Activated B cell treated with CpG ODN at 0.5 μM for 24 hours (primary cell): ENCODE measurements at places on chromosomes 11 and 22. TPM values are rescaled to one million over a fixed set of nuclear protein-coding genes. Genes with fewer than 3 reads are reported as not detected.

GRCh38 chr11:15339302-15339701 is 224.6 kb downstream of the INSC start:
- no peaks in the 10 kb centered on the region for H3K36me3 ChIP-seq
- H3K27me3 ChIP-seq: no peaks in the 10 kb centered on the region
- no peaks in the 10 kb centered on the region for H3K4me1 ChIP-seq
- H3K4me3 ChIP-seq: no peak overlapping the region
- no peak for DNase-seq
- no peak overlapping the region for H3K27ac ChIP-seq

- no peak for DNase-seq
- H3K36me3 ChIP-seq: no peaks in the 10 kb centered on the region
- no peak overlapping the region for H3K27ac ChIP-seq
- no peak overlapping the region for H3K4me3 ChIP-seq
- peaks cover 13% of the 10 kb centered on the region for H3K4me1 ChIP-seq
- H3K27me3 ChIP-seq: no peaks in the 10 kb centered on the region
Observed at GRCh38 chr11:75496305-75496752, 29.4 kb downstream of the GDPD5 start.

The POU2F3 gene
- not detected in 2 replicates for total RNA-seq

The CCDC88B gene
- 180 and 201 TPM in 2 replicates for total RNA-seq

The PNPLA5 gene
- total RNA-seq: not detected in 2 replicates

DNA sequence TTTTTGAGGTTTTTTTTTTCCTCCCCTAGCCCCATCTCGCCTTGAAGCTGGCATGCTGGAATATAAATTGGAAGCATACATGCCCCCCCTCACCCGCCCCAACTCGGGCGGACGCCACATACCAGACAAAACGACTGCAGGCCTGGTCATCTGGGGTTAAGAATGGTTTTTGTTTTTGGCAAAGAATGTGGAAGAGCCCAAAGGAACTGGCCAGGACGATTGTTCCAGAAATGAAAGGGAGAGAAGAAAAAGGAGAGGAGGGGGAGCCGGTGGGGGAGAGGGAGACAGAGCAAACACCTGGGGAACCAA is 25.0 kb downstream of the MN1 start:
- peaks cover 28% of the 10 kb centered on the region for H3K27me3 ChIP-seq
- no peak overlapping the region for H3K4me3 ChIP-seq
- H3K4me1 ChIP-seq: no peaks in the 10 kb centered on the region
- no peak overlapping the region for H3K27ac ChIP-seq
- H3K36me3 ChIP-seq: no peaks in the 10 kb centered on the region
- no peak for DNase-seq

DNA sequence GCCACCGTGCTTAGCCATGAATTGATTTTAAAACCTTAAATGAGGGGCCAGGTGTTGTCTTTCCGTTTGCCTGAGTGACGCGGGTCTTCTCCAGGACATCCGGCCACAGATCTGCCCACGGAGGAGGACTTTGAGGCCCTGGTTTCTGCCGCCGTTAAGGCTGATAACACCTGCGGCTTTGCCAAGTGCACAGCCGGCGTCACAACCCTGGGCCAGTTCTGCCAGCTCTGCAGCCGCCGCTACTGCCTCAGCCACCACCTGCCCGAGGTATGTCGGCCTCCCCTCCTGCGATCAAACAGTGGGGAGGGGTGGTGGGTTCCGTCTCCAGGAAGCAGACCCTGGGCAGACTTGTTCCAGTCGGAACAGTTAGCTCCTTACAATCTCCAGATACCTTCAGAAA is 34.4 kb downstream of the IGHMBP2 start:
- no peak for DNase-seq
- no peaks in the 10 kb centered on the region for H3K27me3 ChIP-seq
- no peak overlapping the region for H3K4me3 ChIP-seq
- H3K27ac ChIP-seq: no peak overlapping the region
- H3K36me3 ChIP-seq: peaks cover 50% of the 10 kb centered on the region
- no peaks in the 10 kb centered on the region for H3K4me1 ChIP-seq

GRCh38 chr22:49688516-49689254 is 139.0 kb downstream of the BRD1 start:
- H3K4me1 ChIP-seq: no peaks in the 10 kb centered on the region
- no peak overlapping the region for H3K4me3 ChIP-seq
- DNase-seq: no peak

The KAT5 gene
- total RNA-seq: 108 and 120 TPM in 2 replicates

DNA sequence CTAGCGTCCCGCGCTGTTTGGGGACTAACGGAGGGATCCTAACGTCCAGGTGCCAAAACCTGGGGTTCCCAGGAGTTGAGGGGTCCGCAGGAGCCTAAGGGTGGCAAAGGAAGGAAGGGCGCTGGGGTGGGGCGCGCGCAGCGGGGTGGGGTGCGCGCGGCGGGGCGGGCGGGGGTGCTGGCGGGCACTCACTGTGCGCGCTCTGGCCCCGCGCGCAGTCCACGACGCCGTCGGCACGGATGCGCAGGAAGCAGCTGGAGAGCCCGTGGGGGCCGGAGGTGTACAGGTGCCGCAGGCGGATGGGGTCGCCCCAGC is 412 bp downstream of the FGF19 start:
- no peak overlapping the region for H3K27ac ChIP-seq
- H3K4me3 ChIP-seq: no peak overlapping the region
- no peaks in the 10 kb centered on the region for H3K36me3 ChIP-seq
- H3K4me1 ChIP-seq: peaks cover 25% of the 10 kb centered on the region
- H3K27me3 ChIP-seq: peaks cover 42% of the 10 kb centered on the region
- DNase-seq: no peak

The ASPHD2 gene
- 15.5 TPM in 2 replicates for total RNA-seq

- DNase-seq: no peak
- no peak overlapping the region for H3K27ac ChIP-seq
- H3K4me3 ChIP-seq: no peak overlapping the region
- no peaks in the 10 kb centered on the region for H3K36me3 ChIP-seq
Observed at GRCh38 chr11:71395263-71395560, 53.0 kb downstream of the DHCR7 start.

- H3K27ac ChIP-seq: no peak overlapping the region
- no peaks in the 10 kb centered on the region for H3K4me1 ChIP-seq
- no peak overlapping the region for H3K4me3 ChIP-seq
Observed at GRCh38 chr11:127640561-127641451, 640.2 kb upstream of the KIRREL3 start.
